ENCODE measurements at places on chromosomes 12 and 14.
A peak's percentile ranks its signal among the peaks of the same experiment; 100 is the strongest.

DNA sequence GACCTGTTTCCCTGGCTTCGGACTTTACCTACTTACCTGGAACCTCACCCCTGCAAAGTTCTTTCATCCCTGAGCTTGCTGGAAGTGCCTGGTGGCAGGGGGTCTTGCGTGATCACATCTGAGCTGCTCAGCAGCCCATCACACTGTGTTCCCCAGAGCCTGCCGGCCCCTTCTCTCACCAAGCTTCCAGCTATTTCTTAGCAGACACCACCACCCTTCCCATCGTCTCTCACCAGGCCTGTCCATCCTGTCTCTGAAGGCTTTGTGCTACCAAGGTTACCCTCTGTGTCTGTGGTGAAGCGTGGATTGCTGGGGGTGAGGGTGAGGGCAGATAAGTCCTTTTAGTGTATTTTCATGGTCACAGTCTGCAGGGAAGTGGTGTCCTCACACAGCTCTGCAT lies 78.8 kb upstream of the NRXN3 start:
- DNase-seq: no peak

DNA sequence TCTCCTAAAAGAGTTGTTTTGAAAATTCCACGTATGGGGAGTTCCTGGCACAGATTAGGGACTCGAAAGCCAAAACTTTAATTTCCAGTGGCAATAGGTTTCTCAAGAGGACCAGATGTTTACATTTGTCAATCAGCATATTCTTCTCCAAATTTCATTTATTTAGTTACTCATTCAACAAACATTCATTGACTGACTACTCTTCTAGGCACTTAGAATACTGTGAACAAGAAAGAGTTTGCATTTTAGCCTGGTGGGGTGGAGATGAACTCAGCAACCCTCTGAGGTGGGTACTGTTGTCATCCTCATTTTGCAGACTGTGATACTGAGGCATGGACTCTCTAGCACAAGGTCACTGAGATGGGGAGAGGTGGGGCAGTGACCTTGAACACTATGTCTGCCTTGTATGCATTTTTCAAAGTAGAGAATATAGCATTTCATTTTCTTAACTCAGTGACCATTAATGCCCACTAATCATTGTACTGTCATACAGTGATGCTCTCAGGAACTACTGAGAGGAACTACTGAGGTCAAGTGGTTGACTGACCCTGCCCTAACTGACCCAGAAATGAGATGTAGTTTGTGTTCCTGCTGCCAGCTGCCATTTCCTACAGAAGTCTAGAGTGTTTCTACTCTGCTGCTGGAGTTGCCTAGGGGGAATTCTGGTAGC lies 2.2 kb downstream of the L3HYPDH start:
- no peak for DNase-seq

GRCh38 chr14:102050026-102050405 lies 36.8 kb downstream of the HSP90AA1 start:
- DNase-seq: no peak

- DNase-seq: peak; percentile 68
Measured at GRCh38 chr12:52582971-52583456, 9.4 kb upstream of the KRT74 start.

DNA sequence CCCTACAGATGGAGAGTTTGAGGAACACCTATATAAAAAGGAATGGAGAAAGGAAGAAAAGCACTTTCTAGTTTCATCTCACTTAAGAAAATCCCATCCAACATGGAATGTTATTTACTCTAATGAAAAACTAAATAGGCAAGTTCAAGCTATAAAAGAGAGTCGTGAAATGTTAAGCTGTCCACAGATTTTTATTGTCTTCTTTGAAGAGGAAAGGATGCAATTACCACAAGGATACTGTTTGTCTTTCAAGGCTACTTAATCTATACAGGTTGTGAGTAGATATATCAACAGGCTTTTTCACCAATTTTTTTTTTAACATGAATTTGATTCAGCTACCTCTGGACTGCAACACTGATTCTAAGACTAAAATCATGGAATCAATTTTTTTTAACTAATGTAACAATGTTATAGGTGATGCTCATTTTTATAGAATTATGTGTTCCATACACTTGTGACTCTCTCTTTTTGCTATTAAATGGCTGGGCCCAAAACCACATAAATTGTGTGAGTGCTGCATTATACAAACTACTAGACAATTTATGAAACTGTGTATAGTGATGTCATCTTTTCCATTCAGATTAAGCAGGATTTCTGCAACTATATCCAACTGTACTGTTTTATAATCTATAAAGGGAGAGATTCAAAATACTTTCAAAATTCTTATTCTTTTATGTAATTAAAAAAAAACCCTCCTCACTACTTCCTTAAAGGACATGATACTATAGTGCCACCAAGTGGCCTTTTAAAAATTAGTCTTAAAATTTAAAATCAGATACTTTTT lies 26.8 kb upstream of the BMAL2 start:
- peak; percentile 48 for DNase-seq

DNA sequence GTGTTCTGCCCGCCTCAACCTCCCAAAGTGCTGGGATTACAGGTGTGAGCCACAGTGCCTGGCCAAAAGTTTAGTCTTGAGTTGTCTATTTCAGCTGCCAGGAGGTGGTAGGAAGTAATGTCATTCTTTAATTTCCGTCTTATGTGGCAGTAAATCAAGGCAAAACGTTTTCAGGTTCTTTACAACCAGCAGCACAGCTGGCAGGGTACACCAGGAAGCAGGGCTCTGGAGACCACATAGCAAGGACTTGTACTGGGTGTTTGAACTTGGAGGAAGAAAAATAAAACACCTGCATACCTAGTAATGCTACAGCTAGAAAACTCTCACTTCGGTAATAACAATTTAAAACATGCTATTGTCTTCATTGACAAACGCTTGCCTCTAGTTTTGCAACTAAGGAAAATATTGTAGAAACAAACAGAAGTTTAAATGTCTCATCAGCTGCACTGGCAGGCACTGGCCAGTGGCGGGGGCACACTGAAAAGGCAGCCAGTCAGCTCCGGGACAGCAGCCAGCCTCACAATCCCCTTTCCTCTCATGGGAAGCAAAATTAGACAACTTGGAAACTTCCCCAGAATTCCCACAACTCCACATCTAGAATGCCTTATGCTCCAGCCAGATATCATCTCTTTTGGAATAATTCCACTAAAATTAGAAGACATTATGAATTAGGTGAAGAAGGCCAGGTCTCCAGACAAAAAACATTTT lies 72.2 kb downstream of the CLIP1 start:
- DNase-seq: no peak

GRCh38 chr12:32486158-32486557 lies 86.8 kb downstream of the FGD4 start:
- no peak for DNase-seq

GRCh38 chr12:119712721-119713120 lies 44.8 kb downstream of the PRKAB1 start:
- no peak for DNase-seq

DNA sequence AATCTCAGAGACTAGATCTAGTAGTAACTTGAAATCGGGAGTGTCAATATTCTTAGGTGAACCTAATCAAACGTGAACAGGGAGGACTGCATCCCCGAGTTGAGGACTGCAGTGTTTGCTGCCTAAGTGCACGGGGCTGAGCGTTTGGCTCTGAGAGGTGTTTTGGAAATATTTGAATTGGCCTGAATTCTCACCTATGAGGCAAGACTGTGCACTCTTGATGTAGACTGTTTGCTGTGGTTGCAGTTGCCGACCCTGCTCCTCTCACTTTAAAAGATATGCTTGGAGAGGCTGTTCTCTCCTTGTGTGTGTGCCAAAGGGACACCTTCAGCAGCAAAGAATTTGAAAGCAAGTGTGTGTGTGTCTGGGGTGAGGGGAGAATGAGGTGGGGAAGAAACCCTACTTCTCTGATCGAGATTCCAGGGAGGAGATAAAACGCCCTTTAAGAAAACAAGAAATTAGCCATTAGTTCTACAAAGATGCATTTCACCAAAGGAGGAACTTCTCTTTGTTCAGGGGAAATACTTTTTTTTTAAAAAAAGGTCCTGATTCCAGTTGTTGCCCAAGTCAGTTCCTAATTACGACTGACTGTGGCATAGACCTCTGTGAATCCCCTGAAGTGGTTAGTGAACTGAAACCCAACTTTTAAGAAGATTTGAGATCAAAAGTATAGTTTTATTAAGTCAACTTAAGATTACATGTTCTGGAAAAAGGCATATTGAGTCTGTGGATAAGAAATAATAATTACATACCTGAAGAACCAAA lies 106.6 kb downstream of the DYRK2 start:
- DNase-seq: no peak

DNA sequence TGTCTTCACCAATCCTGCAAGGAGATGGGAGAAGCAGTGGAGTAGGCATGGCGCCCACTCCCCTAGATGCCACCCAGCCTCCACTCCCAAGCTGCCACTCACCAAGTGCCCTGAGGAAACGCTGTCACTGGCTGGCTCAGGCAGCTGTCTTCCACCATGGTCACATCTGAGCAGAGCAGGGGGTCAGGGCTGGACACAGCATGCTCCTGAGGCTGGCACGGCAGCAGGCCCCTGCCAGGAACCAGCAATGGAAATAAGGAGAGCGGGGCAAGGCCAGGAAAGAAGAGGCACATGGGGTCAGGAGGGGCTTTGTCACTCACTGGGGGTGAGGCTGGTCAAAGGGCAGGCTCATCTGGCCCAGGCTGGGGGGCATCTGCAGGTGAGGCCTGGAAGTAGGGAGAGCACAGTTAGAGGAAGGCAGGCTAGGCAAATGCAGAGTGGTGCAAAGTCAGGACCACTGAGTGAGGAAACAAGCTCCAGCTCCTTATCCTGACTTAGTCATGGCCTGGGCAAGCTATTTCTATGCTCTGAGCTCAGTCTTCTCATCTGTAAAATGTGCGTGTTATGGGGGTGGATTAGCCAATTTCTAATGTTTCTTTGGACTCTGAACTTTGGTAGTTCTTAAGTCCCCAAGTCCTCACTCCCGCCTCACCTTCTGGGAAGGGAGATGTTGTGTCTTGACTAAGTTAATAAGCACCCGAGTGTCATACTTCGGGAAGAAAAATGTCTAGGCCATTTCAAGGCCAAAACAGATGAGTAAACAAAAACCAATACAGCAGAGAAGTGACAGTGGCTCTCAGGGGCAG lies 8.0 kb downstream of the NAB2 start:
- DNase-seq: no peak

DNA sequence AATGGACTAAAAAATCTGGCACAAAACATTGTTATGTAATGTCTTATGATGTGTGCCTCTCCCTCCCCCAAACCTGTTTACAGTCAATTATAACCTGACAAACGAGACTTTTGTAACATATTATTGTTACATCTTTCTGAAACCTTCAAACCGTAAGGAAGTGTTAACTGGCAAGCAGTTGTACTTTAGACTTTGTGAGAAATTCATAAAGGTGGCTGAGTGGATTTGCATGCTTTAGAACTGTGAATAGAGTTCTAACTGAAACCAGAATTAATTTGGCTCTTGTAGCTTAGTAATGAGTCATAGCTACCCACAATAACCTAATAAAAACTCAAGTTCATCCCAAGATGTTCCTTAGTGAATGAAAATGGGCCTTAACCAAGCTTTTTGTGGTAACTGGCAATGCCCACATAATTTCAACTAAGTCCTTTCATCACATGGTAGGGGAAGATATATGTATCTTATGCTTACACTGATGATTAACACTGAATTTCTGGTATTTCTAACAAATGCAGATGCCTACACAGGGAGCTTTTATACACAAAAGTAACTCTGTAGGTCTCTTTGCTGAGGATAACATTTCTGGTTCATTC lies 29.7 kb downstream of the RAD9B start:
- no peak for DNase-seq

- no peak for DNase-seq
Measured at GRCh38 chr14:35351897-35352273, 52.7 kb downstream of the NFKBIA start.

DNA sequence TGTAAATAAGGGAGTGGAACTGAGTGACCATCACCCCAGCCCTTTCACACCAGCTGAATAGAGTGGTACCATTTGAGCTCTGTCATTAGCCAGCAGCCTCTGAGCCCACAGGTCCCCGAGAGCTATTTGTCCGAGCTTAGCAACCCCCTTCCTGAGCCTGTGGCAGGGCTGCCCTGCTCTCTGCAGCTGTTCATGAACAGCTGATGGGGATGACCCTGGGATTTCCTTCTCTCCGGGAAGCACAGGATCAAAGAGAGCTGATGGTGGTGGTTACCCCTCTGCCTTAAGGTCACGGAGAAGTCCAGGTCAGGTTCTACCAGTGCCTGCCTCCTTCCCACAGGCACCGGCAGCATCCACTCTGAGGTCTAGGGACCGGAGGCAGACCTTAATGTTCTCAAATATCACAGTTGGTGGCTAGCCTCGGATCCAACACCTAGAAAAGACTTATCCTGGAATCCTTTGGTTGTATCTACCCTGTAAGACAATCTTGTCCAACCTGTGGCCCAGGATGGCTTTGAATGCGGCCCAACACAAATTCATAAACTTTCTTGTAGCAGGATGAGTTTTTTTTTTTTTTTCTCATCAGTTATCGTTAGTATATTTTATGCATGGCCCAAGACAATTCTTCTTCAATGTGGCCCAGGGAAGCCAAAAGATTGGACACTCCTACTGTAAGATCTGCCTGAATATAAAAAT lies 81.1 kb downstream of the ESRRB start:
- DNase-seq: no peak

DNA sequence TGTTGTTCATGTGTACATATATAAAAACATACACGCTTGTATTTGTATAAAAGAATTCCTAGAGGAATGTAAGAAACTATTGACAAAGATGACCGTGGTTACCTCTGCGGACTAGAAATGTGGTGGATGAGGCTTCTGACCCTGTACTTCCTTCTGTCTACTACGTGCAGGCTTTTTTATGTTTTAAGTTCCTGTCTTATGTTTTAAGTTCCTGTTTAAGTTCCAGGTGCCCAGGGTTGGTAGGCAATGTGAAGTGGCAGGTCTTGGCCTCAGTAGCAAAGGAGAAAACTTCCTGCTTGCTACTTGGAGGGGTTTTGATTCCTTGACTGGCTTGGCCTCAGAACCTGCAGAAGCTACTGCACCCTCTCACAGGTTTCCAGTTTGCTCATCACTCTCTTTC lies 11.6 kb downstream of the POMT2 start:
- DNase-seq: no peak

DNA sequence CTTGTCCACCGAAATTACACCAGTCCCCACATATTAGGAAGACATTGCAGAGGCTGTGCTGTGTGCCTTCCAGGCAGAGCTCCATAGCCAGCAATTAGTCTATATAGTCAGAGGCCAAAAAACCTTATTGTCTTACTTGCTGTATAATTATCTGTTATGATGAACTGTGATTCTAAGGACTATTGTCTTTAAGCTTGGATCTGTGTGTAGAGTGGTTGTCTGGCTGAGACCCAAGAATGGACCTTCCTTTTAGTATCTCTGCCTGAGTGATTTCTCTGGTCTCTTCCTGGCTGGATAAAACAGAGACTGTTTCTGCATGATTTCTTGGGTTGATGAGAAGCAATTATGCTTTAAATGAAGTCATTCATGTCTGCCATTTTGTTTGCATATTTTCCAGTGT lies 465.3 kb downstream of the PRKD1 start:
- DNase-seq: no peak

- no peak for DNase-seq
Measured at GRCh38 chr12:79266343-79267144, 402.0 kb downstream of the SYT1 start.

- DNase-seq: peak; percentile 77
Measured at GRCh38 chr14:91350813-91351511, 66.7 kb downstream of the CCDC88C start.
